Left kidney (tissue), 8 donors: ENCODE measurements at places on chromosomes 4 and X.

GRCh38 chr4:8006471-8006870 is 66.8 kb upstream of the AFAP1 start:
- DNase-seq, result no peak

DNA sequence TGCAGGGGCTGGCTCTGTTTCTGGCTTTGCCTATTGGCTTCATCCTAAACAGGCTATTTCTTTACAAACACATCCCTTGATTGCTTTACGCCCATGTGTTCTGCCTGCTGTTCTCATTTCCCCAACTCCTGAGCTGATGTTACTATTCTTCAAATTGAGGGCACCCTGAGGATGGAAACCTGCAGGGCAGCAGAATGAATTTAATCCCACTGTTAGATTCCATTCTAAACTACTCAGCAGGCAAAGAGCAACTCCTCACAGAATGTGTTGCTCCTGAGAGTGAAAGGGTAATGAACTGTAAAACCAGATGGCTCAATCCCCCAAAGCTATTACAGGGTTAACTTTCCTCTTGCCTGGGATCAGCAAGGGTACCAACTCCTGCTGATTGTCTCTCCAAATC is 75.7 kb downstream of the ANKRD50 start:
- DNase-seq, result no peak

DNA sequence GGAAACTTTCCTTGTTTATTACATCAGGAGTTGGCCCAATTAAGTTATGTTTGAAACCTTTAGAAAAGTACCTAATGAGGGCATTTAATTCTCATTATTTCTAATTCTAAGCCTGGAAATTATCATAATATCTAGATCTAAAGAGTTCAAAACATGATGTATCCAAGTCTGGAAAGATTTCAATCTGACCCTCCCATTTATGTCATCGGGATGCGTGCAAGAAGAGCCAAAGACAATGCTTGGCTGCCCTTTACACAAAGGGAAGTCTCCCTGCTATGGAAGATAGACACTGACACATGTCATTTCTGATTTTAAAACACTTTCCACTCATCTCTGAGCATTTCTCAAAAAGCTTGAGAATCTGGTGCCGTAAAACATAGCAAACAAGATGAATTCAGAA is 222.4 kb downstream of the ANTXR2 start:
- DNase-seq, result no peak

DNA sequence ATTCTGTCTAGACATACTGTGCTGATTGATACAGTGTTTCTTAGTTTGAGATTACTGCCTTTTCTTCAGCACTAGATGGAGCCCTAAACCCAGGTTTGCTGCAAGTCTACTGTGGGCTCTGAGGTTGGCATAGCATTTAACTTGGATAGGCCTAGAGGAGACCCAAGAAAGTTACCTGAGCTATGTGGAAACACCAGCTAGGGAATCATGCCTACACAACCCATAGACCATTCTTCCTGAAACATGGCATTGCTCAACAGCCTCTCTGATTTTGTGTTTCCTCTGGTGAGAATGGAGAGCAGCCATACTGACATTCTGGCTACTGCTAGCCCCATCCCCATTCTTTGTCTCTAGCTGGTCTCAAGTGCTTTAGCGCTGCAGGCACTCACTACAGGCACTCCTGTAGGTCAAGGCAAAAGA is 287.7 kb upstream of the PCDH18 start:
- no peak for DNase-seq

DNA sequence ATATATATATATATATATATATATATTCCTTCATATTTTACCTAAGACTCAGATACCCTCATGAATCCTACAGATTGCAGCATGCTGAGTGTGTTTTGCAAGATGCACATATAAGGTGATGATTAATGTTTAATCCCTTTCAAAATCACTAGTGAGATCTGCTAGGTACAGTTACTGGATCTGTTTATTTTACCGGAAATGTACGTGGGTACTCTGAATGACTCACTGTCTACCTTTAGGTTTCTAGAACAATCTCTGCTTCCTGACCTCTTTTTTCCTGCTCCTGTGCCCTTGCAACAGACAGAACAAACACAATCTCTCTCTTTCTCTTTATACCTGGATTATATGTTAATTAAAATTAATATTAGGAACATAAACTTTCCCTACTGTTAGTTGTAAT is 379.6 kb downstream of the FAM133A start:
- DNase-seq, result no peak

DNA sequence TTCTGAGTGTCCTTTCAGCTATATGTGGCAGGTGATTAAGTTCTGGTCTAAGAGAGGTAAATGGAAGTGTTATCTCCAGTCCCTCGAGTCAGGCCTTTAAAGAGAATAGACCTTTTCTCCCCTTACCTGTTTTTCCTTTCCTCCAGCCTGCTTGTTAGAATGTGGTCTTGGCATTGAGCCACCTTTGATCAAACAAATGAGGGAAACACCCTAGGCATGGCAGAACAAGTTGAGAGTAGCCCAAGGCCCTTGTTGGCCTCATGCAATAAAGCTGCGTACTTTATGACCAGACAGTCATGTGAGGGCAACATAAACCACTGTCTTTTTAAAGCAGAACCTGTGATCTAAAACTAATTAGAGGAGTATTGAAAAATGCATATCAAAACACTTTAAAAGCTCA is 13.2 kb upstream of the IL13RA2 start:
- DNase-seq, result no peak

GRCh38 chr4:77802402-77802801 is 16.8 kb downstream of the CNOT6L start:
- DNase-seq, result no peak

DNA sequence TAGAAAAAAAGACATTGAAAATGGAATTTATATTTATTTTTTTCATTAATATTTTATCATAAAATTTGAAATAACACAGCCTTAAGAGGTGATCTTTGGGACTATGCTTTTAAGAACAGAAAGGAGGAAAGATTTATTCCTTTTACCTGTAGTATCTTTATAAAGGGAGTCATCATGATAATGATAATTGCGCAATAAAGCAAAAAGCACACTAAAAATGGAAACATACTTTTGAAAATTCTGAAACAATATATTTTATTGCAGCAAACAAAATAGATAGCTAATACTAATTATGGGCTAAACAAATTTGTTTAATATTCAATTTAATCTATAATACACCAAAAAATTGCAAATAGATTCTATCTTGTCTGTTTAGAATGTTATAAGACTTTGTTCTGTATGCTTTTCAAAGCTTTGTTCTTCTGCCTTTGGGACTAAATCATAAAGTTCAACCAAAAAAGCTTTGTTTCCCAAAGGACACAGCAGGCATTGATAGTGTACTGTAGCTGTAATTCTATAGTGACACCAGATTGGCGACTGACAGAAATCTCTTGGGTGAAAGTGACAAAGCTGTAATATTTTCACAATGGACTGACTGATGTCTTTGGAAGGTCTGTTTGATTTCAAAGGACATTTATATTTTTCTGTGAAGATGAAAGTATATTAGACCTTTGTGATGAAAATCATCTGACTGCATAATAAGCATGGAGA is 2156.6 kb upstream of the TENM3 start:
- no peak for DNase-seq

GRCh38 chr4:139534287-139534950 is 21.6 kb downstream of the SETD7 start:
- no peak for DNase-seq

DNA sequence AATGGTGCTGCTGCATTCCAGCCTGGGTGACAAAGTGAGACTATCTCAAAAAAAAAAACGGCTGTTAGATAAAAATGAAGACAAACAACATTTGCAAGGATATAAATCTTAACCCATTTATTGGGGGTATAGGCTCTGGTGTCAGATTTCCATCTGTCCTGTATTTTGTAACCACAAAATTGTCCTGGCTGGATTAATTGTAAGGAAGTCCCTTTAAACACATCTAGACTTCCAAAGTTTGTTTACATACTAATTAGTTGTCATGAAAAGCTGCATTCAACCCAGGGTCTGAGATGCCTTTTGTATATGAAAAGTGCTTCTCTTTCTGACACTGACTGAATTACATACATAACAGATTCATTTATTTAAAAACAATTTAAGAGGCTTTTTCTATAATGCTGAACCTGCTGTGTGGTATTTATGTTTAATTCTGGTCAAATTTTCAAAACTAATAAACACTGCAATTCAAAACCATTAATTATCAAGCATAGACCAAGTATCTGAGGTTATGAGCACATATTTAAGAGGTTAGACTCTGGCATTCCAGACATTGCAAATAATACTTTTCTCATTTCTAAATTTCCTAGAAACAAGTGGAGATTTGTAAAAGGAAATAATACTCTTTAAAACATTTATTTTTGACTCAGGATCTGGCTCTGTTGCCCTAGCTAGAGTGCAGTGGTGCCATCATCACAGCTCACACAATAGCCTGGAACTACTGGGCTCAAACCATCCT is 17.5 kb upstream of the UGDH start:
- DNase-seq, result no peak

GRCh38 chrX:118595501-118596042 is 100.0 kb downstream of the DOCK11 start:
- no peak for DNase-seq
